ENCODE measurements at places on chromosomes 5 and 9.

DNA sequence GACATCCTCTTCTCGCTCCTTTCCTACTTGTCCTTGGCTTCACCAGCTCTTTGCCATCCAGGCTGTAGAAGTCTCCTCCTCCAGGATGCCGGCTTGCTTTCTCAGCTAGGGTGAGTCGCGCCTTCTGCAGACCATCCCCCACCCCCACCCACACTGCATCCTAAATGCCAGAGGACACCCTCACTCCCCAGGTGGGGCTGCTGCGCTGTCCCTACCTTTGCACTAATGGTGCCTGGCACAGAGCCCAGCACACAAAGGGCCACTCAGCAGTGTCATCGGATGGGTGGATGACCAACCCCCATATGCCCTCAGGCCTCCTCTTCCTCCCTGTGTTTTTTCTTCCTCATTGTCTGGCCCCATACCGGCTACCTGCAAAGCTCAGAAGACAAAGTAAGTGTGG, 14.8 kb downstream of the IL9 start:
- DNase-seq = no peak

DNA sequence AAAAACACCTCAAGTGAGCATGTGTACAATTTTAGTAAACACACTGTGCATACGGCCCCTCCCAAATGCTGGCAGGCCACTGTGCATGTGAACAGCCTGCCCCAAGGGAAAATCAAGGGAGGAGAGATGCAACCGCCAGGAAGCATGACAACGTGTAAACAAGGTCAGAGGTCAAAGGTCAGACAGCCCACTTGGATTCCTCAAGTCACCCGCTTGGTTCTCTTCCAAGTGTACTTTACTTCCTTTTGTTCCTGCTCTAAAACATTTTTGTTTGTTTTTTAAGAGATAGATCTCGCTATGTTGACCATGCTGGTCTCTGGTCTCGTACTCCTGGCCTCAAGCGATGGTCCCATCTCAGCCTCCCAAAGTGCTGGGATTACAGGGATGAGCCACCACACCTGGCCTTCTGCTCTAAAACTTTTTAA, 126.7 kb upstream of the SHB start:
- no peak for DNase-seq

GRCh38 chr9:37302277-37302676, 120.2 kb upstream of the GRHPR start:
- no peak for DNase-seq

DNA sequence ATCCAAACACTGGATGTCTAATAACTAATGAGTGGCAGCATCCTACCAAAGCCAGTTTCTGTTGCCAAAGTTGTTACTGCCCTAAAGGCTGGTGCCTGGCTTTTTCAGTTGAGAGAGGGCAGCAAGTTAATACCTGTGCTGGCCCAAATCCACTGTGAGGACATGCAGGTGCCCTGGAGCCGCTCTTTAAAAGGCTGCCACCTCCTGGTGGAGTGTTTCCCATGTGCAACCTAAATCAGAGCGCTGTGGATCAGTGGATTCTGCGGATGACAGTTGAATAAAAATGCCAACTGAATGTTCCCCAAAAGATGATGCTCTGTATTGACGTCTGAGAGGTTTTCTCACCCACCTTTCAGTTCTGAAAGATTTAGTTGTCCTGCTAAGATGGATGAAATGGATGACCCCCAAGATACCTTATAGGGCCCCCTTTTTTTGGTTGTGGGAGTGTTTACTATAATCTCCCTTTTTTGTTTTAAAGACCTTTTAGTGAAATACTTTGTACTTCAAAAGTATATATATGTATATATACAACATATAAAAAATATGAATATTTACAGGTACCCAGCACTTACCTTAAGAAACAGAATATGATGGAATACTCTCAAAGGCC, 146.4 kb downstream of the EGFLAM start:
- no peak for DNase-seq

DNA sequence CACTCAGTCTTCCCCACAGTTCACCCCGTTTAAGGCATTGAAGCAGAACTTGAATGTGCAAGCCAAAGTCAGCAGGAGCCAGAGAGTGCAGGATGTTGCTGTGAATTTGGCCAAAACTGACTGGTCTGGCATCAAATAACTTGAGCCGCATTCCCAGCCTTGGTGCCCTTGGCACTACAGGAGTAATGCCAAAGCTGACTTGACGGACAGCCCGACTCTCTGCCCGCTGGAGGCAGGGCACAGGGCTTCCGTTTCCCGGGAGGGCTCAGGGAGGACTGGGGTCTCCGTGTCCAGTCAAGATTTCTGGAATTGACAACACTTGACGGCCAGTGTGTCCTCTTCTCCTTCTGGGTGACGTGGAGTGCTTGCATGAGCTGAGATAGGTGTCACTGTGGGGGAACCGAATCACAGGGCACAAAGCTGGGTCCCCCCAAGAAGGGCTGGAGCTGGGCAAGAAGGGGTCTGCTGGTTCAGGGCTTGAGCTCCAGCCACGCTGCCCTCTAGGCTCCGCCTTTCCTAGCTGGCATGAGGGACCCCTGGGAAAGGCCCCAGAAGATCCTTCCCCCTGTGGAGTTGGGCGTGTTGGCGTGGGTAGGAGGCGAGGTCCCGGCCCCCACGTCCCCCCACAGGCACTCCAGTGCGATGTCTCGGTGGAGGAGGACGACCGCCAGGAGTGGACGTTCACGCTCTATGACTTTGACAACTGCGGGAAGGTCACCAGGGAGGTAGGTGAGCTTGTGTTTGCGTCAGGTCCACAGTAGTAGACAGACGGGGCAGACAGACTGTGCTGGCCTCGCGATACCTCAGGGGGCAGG, 25.2 kb downstream of the NKD2 start:
- DNase-seq = no peak
